Fibroblast of the conjunctiva (primary cell): ENCODE measurements at places on chromosomes 3 and 15.

- DNase-seq = peak; percentile 33
Observed at GRCh38 chr3:78918361-78919020, 849.3 kb downstream of the ROBO1 start.

DNA sequence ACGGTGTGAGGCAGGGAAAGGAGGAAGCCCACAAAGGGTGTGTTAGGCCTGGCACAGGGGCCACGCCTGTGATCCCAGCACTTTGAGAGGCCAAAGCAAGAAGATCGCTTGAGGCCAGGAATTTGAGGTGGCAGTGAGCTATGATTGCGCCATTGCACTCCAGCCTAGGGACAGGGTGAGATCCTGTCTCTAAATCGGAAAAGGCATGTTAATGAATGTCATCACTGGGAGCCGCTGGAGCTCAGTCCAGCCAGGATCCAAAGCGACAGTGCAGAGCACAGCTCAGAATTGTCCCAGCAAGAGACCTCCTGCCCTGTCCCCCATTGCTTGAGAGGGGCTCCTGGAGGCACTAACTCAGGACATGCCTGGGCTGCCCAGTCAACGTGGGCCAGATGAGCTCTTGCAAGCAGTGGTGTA, 15.0 kb upstream of the FBLN2 start:
- no peak for DNase-seq

- no peak for DNase-seq
Observed at GRCh38 chr15:26359855-26360254, 413.0 kb downstream of the GABRB3 start.

- no peak for DNase-seq
Observed at GRCh38 chr3:50336452-50337174, 4.0 kb downstream of the RASSF1 start.
